PC-9 (cell line): ENCODE measurements at places on chromosomes 2 and 18. TPM values are rescaled to one million over a fixed set of nuclear protein-coding genes. Genes with fewer than 3 reads are reported as not detected.

DSG1 gene
- not detected in 2 replicates for total RNA-seq

DYSF gene
- total RNA-seq = 10.6 and 12.2 TPM in 2 replicates

- DNase-seq = no peak
These were observed 268.2 kb upstream of the ID2 start for GRCh38 chr2:8413589-8414135.

GRCh38 chr2:233988581-233988980 lies 61.9 kb upstream of the SPP2 start:
- no peak for DNase-seq

- DNase-seq = no peak
These were observed 44.3 kb downstream of the ZNF516 start for GRCh38 chr18:76450452-76451395.
